ENCODE measurements at places on chromosomes 7 and 10. TPM values are rescaled to one million over a fixed set of nuclear protein-coding genes. Genes with fewer than 3 reads are reported as not detected.

GSTO2 gene
- 1.9 TPM for total RNA-seq

DNA sequence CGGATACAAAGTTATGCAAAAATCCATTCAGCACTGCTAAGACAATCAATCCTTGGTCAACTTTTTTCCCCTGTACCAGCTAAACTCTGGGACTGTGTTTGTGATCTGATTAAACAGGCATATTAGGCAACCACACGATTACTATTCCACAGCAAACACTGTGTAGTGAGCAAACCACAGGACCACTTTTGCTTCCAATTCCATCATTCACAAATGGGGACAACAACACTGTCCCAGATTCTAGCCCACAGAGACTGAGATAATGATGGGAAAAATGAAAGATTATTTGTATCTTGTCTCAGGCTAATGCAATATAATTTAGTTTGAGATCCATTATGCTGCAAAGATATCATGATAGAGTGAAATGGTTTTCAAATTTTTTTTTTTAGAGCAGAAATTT lies 163.7 kb upstream of the AOAH start:
- DNase-seq, result no peak

GRCh38 chr7:65454469-65454868 lies 80.8 kb downstream of the ZNF92 start:
- no peak for DNase-seq

DNA sequence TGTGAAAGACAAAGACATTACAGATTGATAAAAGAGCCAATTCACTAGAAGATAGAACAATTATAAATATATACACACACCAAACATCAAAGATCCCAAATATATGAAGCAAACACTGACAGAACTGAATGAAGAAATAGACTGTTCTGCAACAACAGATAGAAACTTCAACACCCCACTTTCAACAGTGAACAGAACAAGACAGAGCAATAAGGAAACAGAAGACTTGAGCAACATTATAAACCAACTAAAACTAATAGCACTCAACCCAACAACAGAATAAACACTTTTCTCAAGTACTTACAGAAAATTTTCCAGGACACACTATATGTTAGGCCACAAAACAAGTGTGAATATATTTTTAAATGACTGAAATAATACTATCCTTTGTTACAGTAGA lies 10.9 kb downstream of the CDCA7L start:
- no peak for DNase-seq

DNA sequence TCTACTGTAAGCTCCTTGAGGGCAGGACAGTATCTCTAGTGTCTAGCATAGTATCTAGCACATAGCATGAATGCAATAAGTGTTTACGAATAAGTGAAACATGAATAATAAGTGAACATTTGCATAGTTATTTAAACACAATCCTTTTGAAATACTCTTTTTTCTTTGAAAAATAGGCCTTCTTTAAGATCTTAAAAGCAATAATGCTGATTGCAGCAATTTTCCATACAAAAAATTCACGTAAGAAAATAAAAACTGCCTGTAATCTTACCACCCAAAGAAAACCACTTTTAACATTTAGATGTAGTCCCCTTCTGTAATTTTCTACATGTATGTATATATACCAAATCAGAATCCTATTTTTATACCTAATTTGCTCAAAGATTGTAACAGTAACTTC lies 162.5 kb upstream of the HPS1 start:
- DNase-seq, result no peak

TSPAN13 gene
- 10.8 TPM for total RNA-seq

DNA sequence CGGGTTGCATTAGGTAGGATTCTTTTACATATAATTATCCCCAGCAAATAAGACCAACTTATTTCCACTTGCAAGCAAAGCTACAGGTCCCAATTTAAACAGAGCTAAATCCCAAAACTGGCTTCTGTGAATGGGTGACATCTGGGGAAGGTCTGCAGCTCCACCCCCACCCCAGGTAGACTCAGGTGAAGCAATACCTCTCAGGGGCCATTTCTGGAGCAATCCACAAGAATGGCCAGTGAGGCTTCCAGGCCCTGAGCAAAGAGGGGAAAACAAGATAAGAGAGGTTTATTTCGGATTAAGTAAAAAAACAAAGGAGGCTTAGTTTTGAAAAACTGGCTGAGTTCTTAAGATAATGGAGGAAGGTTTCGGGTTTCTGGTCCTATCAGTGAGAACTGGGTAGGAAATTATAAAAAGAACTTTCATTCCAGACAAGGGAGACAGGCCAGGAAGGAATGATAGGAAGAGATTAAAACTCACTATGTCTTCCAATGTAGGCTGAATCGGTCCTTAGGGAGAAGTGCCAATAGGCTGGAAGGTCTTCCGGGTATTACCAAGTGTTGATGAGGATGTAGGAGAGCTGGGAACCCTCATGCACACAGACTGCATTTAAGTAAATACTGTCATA lies 25.4 kb downstream of the SH3PXD2A start:
- no peak for DNase-seq

- DNase-seq, result no peak
Observed at GRCh38 chr7:38187794-38188440, 9.9 kb downstream of the STARD3NL start.

PNLIPRP1 gene
- total RNA-seq, result not detected

SPDYE11 gene
- not detected for total RNA-seq

DNA sequence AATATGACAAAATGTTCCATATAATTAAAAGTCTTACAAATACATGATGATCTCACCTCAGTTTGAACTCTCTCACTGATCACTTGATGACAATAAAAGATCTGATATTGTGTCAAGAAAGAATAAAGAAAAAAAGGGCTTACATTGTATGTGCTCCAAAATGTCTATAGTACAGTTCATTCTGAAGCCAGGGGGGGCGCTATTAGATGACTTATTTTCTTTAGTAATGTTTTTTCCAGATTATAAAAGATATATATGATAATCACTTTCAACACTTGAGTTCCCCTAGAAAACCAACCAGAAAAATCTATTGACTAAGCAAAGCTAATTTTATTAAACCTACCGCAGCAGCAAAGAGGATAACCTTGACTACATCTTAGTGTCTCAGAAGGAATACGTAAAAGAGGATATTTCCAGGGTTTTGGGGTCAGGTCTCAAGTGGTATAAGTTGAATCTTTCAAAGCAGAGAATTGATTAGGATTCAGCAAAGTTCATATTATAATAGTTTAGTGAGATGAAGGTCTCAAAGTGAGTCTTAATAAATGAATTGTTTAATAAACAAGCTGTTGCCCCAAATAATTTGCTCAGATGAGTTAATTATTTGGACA lies 55.8 kb downstream of the PTN start:
- peak; percentile 16 for DNase-seq

DNA sequence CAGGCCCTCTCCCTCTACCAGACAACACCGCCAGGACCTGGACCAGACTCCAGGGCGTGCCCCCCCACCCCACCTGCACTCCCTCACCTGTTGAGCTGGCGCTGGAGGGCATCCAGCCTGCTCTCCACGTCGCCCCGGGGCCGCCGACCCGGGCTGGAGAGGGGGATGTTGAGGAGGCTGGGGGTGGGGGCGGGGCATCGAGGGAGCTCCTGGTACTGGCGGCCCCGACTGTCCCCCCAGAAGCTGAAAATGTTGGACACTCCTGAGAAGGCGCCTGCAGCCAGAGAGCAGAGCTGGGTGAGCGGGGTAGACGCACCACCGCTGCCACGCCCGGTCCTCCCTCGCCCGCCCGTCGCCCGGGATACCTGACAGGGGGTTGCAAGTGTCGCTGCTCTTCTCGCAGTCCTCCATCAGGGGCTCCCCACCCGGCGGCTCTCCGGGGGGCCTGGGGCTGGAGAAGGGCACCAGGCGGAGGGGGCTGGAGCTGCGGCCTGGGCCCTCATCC lies 30.8 kb downstream of the KCNH2 start:
- DNase-seq, result no peak

GRCh38 chr10:47042780-47043750 lies 131.8 kb downstream of the PTPN20 start:
- DNase-seq, result no peak

CLCN1 gene
- under 0.01 TPM for total RNA-seq

MYO1G gene
- total RNA-seq, result under 0.01 TPM

ITPRID1 gene
- not detected for total RNA-seq

GRCh38 chr7:91107460-91107859 lies 156.8 kb upstream of the FZD1 start:
- DNase-seq, result no peak

DNA sequence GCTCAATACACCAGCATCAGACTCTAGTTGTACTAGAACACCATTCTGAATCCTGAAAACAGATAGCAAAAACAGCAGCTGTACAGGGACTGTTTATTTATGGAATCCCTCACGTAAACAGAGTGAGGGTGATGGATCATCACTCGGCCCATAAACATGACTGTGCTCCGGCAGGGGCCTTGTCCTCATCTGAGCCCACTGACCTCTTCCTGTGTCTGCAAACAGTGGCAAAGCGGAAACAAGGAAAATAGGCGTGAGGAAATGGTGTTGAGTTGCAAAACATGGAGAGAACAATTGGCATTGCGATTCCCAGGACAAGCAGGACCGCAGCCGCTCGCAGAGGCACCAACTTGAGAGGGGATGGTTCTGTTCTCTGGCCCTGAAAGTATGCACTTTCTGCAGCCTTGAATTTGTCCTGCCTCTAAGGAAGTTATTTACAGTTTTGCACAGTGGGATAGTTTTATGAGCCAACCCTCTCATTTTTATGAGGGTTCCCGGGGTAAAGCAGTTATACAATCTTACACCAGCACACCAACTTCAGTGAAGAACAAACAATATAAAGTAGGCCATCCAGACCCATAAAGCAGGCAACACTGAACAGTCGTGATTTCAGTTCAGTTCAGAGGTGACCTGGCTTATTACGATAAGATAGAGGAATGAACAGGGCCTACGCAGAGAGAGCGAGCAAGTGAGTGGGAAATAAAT lies 248.0 kb upstream of the FZD8 start:
- peak; percentile 97 for DNase-seq

GRCh38 chr10:92598321-92598720 lies 5.4 kb downstream of the KIF11 start:
- peak; percentile 35 for DNase-seq

DNA sequence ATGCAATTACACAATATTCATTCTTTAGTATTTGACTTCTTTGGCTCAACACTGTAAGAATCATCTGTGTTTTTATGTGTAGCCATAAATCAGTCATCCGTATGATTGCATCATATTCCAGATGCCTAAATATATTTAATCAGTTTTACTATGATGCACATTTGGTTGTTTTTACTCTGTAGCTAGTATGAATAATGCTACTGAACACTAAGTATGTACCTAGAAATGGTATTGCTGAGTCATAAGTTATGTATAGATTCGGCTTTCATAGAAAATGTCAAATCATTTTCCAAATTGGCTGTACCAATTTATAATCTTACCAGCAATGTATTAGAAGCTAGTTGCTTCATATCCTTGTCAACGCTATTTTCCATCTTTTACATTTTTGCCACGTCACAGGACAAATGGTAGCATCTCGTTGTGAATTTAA lies 197.3 kb upstream of the PLXNA4 start:
- peak; percentile 91 for DNase-seq

DNA sequence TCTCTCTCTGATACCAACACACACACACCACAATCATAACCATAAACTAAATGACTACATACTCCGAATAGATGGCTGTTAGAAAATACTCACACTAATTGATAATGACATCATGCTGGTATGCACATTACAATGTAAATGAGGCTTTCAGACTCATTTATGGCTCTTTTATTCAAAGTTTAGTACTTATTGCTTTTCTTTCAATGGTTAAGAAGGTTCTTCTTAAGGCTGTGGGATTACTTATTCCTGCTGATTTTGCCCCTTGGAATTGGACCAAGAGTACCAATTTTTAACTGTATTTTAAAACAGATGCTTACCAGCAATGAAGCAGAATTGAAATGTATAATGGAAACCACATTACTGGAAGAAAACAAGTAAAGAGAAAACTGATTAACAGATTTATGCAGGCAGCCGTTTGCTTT lies 20.6 kb upstream of the CABCOCO1 start:
- no peak for DNase-seq

DNA sequence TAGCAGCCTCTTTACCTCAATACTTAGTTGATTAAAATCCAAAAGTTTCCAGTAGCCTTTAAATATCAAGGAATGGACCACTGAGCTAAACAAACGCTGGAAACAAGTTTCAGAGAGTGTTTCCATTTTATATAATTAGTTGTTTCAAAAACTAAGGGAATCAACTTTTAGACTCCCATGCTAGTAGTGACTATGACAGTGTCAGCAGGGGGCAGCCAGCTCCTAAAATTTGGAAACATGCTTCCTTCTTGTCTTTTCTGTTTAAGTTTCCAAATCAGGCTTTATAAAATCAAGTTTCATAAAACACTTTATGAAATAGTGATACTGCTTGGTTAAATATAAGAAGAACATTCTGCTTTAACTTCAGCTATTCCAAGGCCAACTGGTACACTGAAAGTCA lies 138.2 kb upstream of the TMEM229A start:
- peak; percentile 66 for DNase-seq

NPFFR1 gene
- not detected for total RNA-seq

GRCh38 chr10:110215286-110216170 lies 8.1 kb downstream of the MXI1 start:
- no peak for DNase-seq

MLLT10 gene
- 46.4 TPM for total RNA-seq

GPR26 gene
- not detected for total RNA-seq

DNA sequence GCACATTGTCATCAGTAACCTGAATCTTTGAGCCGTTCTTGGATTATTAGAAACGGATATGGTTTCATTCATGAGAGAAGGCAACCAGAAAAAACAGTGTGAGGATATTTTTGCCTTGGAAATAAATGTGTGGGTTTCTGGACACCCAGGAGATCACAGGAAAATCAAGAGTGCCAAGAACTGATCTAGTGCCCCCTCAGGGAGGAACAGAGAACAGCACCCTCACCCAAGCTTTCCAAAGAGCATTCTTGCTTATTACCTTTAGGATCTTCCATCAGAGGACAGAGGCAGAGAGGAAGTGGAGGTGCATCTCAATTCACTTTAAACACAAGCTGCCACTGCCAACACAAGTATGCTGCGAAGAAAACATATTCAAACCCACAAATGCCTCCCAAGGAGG lies 851.5 kb upstream of the COBL start:
- DNase-seq, result no peak

DNA sequence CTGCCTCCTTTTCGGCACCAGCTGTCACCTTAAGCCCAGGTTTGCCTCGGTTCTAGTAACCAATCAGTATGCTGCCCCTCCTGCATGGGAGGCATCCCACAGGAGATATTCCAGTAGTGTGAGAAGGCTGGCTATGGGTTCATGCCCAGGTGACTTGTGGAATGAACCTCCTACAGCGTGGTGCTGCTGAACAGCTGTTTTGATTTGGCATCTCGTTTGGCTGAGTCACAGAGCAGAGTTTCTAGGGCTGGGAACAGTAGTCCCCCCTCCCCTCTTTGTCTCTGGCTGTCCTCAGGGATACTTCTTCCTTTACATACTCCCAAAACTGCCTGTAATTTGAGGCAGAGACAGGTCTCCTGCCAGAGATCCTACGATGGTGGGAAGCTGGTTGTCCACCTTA lies 16.1 kb downstream of the R3HCC1L start:
- DNase-seq, result no peak

EBLN1 gene
- total RNA-seq, result not detected

- peak; percentile 77 for DNase-seq
Observed at GRCh38 chr7:102390697-102391484, 5.3 kb upstream of the PRKRIP1 start.

GRCh38 chr10:33229252-33229948 lies 105.1 kb downstream of the NRP1 start:
- DNase-seq, result no peak
